ENCODE measurements at places on chromosomes 1 and 21.

DNA sequence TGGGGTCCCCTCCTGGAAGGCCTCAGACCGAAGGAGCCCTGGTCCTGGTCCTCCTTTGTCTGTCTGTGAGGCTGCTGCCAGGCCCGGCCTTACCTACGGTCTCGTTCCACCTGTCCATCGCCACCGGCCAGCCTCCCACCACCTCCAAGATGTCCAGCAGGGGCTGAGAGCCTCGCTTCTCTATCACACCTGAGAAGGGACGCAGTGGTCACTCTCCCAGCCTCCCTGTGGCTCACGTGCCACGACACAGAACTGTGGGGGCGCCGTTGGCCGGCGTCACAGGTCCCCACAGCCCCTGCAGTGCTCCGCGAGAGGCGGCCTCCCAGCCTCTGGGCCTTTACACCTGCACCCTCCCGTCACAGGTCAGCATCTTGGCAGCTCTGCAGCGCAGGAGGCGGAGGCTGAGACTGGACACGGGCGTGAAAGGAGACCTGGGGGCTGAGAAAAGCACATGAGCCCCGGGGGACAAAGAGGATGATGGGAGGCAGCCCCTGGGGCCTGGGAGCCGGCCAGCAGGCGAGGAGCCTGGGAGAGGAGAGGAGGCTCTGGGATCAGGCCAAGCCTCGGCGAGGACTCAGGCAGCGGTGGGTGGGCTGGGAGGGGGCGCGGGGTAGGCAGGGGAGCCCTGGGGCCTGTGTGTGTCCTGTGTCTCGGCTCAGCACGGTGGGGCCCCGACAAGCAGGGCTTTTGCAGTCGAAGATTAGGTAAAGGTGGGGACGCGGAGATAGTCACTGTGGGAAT lies 20.5 kb downstream of the PRXL2B start:
- DNase-seq, result no peak

DNA sequence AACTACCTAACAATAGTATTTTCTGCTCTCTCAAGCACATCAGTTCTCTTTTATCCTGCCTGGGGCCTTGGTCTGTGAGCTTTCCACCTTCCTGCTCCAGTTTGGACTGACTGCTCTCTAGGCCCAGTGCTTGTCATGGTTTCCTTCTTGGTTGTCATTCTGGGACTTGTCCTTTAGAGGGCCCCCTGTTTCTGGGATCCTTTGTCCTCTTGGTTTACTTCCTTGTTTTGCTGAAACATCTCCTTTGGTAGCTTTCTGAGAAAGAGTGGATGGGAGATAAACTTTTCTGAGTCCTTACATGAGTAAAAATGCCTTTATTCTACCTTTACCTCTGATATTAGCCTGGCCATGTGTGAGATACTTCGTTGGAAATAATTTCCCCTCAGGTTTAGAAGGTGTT lies 4.7 kb downstream of the SLC1A7 start:
- no peak for DNase-seq

- DNase-seq, result peak; percentile 35
Measured at GRCh38 chr1:3495776-3496745, 41.6 kb downstream of the ARHGEF16 start.

- peak; percentile 93 for DNase-seq
Measured at GRCh38 chr1:24481101-24481500, 21.5 kb upstream of the RCAN3 start.

DNA sequence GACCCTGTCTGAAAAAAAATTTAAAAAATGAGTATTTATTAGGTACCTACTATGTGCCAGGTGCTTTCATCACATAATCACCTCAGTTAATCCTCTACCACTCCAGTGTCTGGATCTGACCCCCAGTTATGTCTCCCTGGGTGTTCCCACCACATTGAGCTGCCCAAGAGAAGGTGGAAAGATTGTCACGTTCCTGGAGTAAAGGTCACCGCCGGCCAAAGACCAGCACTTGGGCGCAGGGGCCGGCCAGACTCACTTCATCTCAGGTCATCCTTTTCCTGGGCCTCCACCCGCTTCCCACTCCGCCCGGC lies 714 bp downstream of the PYCR2 start:
- DNase-seq, result no peak

DNA sequence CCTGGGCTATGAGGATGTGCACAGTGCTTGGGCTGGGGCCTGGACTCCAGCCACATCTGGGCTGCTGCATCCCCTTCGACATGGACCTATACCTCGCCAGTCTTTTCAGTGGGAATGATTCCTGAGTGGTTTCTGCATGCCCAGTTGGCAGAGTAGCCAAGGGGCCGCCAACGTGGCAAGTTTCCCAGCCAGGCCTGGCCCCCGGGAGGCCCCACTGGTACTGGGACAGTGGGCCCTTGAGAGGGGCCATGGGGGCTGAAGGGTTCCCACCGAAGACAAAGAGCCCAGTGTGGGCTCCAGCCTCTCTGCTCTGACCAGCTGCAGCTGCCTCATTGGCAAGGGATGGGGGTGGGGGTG lies 15.4 kb downstream of the RAP1GAP start:
- no peak for DNase-seq

DNA sequence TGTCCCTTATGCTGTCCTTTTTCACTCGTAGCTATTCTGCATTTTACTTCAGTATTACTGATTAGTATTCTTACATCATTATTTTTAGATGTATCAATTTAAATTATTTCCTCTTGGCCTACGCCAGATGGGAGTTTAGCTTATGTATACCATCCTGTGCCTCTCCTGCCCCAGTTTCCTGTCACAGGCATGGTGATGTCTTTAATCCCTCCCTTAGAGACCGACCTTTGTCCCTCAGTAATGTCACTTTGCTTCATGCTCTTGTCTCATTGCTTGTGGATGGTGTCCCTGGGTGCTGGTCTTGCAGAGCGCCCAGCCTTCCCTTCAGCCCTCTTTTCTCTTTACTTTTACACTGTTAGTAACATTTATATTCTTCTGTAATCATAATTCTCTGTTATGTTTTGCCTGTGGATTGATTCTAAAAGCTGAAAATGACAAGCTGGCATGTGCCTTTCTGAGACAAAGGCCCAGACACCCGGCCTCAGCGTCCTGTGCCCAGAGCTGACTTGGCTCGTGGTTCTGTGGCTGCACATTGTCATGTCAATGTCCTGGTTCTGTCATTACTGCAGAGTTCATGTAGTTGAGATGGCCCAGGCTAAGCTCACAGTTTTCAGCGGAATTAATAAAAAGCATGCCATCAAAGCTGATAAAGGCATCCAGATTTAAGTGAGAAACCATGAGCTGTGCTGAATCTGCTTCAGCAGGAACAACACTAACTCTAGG lies 100.7 kb downstream of the MTR start:
- DNase-seq, result no peak

GRCh38 chr1:162284206-162284955 lies 92.3 kb downstream of the SPATA46 start:
- no peak for DNase-seq

GRCh38 chr1:66434096-66434495 lies 99.9 kb upstream of the SGIP1 start:
- no peak for DNase-seq

DNA sequence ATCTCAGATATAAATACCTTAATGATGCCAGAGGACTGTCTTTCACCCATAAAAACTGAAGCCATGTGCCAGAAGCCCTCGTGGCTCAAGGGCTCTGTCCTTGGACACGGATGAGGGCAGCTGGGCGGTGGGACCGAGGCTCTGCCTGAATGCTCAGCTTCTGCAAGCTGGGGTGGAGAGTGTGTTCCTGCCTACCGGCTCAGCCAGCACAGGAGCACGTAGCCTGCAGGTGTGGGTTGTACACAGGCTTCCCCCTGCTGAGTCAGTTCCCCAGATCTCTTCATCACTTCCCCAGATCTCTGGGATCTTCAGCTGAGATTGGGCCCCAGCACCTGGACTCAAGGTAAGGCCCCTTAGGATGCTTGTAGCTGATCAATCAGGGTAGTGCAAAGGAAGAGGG lies 15.4 kb downstream of the KCNJ15 start:
- no peak for DNase-seq

GRCh38 chr1:171222936-171223335 lies 25.4 kb upstream of the FMO1 start:
- DNase-seq, result no peak

DNA sequence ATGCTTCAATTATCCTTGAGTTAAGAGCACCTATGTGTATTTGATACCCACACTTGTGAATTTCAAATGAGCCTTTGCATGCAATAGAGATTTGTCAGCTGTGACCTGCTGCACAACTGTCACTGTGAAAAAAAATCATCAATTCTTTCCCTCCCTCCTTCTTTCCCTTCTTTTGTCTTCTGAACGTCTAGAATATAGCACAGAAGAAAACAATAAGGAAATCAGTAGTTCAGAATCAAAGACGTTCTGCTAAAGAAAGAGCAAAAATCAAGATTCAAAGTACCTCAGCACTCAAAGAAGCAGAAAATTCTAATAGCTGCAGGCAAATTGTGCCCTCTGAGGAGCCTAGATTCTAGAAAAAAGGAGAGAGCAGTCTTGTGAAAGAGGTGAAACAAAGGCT lies 1.7 kb upstream of the FMN2 start:
- no peak for DNase-seq

DNA sequence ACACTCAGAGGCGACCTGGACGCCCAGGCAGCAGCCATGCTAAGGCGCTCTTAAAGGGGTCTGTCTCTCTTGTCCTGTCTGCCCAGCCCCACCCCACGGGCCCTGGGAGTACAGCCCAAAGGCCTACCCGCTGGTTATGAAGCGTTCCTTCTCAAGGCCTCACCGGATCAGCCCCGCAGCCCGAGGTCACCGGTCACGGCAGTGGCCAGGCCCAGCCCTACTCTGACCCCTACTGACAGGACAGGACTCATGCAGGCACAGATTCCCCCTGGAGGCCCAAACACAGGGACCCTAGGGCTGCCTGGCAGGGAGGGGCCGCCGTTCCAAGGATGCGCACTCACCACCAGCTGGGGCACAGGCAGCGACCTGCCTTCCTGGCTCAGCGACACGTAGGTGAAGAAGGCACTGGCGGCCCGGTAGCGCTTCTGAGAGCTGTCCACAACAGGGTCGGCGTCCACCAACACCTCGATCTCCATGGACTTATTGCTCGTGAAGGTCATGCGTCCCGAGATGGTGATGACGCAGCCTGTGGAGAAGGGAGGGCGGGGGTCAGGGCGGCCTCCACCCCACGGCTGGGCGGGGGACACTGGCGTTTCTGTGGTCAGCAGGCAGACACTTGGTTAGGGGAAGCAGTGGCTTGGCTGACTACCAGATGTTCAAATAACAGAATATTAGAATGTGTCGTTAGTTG lies 20.0 kb upstream of the GPR153 start:
- no peak for DNase-seq

- DNase-seq, result no peak
Measured at GRCh38 chr1:2612591-2613365, 20.0 kb downstream of the MMEL1 start.

DNA sequence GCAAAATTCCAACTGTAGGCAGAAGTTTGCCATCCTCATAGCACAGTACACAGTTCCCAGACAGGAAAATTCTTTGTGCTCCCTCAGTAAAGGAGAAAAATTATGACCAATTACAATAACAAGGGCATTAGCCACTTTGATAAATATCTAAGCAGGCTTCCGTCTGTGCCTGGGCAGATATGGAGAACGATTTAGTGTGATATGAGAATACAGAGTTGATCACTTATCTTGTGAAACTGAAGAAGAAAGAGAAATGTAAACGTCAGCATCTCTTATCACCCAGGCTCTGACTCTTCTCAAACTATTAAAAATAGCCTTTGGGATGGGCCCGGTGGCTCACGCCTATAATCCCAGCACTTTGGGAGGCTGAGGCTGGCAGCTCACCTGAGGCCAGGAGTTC lies 54.5 kb upstream of the TIAM1 start:
- no peak for DNase-seq

DNA sequence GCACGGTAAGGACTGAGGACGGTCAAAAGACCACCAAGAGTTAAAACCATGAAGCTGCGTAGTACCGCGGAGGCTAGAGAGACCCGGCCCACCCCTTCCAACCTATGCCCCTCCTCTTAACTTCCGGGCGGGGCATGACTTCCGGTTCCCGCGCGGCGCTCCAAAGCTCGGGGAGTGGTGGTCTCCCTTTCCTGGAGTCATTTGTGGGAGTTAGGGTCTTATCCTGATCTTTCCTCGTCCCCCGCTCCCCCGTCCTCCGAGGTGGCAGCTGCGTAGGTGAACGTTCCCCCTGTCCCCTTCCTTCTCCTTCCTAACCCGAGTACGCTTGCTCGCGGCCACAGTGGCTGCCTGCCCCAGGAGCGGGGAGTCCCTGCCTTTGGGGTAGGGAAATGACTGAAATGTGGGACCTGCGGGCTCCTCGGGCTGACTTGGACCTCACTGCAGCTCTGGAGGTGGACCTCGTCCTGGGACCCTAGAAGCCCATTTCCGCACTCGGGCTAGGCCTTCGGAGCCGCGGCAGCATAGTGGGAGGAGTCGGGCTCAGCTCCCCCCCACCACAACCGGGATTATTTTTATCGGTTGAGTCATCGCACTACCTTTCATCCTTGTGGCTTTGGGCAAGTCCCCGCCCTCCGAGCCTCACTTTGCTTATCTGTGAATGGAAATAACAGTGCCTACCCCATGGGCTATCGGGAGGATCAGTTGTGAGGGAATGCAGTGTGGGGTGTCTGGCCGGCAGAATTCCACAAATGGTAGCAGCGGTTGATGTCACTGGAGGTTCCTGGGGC lies 24.1 kb downstream of the CELA3A start:
- DNase-seq, result peak; percentile 86

- DNase-seq, result no peak
Measured at GRCh38 chr1:10938741-10939417, 73.6 kb upstream of the TARDBP start.

GRCh38 chr21:43961382-43961909 lies 50.7 kb upstream of the TRAPPC10 start:
- DNase-seq, result no peak

DNA sequence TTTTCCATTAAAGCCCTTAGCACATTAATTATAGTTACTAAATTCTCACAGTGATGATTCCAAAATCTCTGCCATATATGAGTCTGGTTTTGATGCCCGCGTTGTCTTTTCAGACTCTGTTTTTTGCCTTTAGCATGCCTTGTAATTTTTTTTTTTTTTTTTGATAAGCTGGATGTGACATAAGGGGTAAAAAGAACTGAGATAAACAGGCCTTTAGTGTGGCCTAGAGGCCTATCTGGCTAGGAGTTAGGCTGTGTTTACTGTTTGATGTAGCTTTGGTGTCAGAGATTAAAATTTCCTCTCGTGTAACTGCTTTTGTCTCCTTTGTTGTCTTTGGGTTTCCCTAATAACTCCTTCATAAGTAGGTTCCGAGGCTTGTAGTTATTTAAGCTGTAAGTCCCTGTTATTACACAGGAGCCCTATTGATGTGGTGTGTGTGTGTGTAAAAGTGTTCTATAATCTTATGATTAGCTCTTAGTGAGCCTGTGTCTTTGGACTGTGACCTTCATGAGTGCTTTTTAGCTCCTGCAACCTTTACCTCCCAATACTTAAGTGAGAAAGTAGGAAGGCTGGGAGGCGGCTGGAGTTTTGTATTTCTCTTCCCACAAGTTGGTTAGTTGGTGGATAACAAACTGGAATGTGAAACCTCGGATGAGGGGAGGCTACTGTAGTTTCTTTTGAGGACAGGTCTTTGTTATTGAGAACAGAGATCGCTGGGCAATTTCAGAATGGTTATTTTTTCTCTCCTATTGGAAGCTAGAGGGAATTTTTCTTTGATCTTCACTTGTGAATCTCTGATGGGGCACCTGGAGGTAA lies 19.3 kb downstream of the HS2ST1 start:
- no peak for DNase-seq
